Globus pallidus (tissue), 1 donor: ENCODE measurements at places on chromosomes 6 and 20.
A peak's percentile ranks its signal among the peaks of the same experiment; 100 is the strongest.

DNA sequence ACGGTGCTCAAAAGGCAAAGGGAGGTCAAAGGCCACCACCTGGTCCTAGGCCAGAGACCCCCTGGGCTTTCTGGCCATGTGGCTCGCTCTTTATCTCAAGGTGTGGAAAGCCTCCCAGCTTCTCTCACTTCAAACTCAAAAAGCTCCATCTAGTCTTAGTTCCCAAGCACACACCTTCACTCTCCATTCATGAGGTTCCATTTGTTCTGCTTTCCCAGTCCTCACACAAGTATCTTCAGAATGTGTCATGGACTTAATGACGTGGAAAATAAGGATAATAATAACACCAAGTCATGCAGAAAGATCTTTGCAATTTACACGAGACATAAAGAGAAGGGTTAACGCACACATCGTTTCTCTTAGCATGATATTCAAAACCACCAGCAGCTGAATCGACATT lies 219.3 kb downstream of the GMDS start:
- DNase-seq = no peak

GRCh38 chr20:56352345-56353055 lies 6.3 kb upstream of the FAM210B start:
- no peak for DNase-seq

DNA sequence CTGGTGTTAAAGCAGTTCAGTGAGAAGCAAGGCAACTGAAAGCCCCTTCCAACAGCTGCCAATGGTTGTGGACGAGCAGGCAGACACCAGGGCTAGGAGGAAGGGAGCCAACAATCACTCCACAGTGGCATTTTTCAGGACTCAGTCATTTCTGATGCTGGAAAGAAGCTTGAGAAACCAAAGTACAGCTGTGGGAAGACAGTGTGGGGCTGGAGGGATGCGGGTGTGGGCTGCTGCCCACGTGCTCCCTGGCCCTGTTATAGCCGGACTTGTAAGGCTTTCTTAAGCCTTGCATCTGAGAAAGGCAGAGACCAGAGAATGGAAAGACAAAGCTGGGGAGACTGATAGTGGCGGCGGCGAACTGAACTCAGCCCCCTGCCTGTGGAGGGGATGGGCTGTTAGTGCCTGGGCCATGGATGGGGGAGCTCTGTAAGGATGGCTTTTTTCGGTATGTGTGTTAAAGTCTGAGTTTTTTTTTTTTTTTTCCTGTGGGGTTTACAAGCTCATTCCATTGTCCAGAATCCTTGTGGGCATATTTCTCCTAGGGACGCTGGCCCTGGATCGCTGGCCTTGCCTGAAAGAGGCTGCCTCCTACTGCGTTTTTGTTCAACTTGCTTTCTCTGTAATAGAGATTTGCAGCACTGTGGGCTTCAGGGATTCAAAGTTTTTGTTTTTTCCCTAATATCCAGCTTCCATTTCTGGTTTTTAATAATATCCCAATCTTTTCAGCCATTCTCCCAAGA lies 91.7 kb downstream of the GJA10 start:
- DNase-seq = peak; percentile 82

GRCh38 chr6:168837254-168838036 lies 396.5 kb downstream of the SMOC2 start:
- no peak for DNase-seq

DNA sequence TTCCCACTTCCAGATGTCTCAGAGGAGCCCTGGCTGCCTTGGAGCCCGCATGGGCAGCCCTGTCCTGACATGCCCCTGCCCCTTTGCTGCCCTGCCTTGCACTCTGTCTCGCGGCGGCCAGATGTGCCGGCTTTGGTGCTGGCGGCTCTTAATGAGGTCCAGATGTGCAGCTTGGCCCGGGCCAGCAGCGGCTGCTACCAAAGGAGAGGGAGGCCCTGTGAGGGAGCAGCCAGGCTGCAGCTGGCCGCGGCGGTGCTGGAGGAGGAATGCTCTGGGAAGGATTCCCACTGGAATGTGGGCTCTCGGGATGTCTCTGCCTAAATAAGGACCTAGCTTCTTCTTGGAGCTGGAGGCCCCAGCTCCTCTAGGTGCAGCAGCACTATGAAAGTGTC lies 72.4 kb downstream of the FGD2 start:
- no peak for DNase-seq

GRCh38 chr6:138863321-138863720 lies 67.4 kb downstream of the ECT2L start:
- DNase-seq = no peak
